ENCODE measurements at places on chromosomes 3 and 15.

DNA sequence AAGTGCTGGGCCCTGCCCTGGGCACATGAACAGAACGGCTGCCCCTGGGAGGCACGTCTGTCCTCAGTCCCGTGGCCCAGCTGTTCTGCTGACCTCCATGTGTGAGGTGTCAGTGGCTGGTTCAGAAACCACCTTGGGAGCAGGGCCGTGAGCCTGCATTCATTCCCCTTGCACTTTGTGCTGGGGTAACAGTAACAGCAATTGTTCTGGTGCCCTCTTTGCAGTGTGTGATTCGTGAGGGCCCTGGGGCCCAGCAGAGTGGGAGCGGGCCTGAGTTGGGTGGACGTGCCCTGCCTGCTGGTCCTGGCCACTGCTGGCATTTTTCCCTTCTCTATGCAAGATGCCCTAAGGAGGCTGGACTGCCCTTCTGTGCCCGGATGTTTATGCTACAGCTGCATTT, 50.4 kb upstream of the MYZAP start:
- DNase-seq = no peak

DNA sequence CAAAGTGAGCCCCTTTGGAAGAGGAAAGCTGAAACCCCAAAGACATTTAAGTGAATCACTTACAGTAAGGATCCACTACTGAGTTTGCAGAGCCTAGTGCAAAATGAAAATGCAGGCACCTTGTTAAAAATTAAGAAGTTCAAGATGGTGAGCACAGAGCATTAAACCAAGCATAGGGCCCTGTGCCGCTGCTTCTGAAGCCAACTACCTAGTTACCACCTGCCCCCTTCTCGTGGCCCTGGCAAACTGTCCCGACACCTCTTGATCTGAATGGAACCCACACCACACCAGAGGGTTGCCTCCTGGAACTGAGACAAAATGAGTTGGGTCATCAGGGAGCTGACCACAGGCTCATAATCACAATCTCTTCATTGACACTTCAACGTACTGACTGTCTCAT, 25.6 kb downstream of the LRRC2 start:
- DNase-seq = no peak

- no peak for DNase-seq
Measured at GRCh38 chr3:32951410-32951811, at the start of gene CCR4. Gene CCR4, plus strand, starts transcription at chr3:32951644. Its CDS starts 1,779 bp downstream, at chr3:32953423.

- DNase-seq = peak; percentile 97
Measured at GRCh38 chr3:39166134-39166710, 12.8 kb upstream of the CSRNP1 start.

DNA sequence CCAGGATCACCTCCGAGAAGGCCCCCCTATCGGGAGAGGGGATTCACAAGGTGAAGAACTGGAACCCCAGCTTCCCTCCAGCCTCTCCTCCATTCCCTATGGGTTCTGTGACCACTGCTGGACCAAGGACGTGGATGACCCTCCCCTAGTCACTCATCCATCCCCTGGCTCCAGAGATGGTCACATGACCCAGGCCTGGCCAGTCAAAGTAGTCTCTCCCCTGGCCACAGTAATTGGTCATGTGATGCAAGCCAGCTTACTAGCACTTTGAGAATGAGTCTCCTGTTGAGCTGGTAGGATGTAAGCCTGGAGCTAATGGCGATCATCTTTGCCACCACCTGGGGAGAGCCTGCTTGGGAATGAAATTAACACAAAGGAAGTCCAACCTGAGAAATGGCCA, 3.9 kb downstream of the CAMK1 start:
- DNase-seq = no peak

- DNase-seq = peak; percentile 96
Measured at GRCh38 chr3:55198554-55198953, 270.7 kb upstream of the LRTM1 start.

DNA sequence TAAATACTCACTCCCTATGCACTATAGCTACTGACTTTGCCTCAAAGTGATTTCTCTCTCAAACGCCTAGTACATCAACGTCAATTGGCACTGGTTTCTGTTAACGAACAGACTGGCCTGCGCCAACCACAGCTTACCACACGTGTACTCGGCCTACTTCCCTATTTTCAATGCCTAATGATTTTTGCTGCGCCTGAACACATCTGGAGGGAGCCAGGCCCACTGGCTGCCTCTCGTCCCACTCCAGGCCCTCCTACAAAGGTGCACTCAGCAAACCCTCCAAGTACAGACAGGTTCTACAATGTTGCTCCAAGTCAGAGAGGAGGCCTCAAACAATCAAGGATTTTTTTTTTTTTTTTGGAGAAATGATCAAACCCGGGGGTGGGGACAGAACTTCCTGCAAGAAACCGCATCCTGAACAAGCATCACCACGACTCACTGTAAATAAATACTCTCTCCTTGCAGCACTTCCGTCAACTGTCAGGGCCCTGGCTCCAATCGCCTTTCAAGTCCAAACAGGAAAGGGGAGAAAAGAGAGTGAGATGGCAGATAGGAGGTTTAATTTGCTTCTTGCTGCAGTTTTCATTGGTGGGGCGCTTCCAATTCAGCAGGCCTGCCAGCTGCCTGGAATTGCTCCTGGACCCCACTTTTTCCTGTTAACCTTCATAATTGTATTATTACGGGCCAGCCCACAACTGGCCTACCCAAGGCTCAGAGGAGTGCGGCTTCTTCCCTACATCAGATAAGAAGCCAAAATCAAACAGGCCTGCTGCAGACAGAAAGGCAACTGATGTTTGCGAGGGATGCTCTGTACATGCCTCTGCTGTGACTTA, 139.3 kb downstream of the FOXP1 start:
- DNase-seq = peak; percentile 72

- no peak for DNase-seq
Measured at GRCh38 chr3:47004369-47005211, 25.1 kb downstream of the NBEAL2 start.

DNA sequence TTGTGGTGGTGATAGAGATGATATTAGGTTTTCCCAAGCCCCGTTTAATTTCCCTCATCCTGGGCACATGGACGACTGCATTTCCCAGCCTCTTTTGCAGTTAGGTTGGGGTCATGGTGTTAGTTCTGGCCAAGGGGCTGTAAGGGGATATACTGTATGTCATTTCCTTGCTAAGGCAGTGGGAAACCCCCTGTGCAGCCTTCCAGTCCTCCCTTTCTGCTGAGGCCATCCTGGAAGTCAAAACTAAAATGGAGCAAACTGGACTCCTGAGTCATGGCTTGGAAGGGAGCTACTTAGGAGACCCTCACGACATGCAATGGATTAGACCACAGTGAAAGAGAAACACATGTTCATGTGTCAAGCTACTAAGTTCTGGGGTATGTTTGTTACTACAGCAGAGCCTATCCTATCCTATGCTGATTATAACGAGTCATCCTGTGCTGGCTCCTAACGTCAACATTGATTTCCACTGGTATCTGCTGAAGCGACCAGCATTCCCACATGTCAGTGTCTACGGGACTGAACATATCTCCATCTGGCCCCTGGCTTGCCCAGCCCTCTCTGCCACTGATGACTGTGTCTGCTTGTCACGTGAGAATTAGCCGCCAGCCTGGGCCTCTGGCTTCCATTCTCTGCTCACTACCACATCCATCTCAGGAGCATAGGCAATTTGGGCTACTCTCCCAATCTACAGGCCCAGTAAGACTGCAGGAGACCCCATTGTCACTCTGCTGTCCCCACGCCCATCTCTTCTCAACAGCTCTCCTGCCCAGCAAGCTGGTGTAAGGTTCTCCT, 85.6 kb upstream of the MEF2A start:
- no peak for DNase-seq

GRCh38 chr3:54964081-54964480, 36.2 kb upstream of the LRTM1 start:
- DNase-seq = no peak

- DNase-seq = peak; percentile 24
Measured at GRCh38 chr3:9028134-9028533, 64.9 kb upstream of the RAD18 start.

DNA sequence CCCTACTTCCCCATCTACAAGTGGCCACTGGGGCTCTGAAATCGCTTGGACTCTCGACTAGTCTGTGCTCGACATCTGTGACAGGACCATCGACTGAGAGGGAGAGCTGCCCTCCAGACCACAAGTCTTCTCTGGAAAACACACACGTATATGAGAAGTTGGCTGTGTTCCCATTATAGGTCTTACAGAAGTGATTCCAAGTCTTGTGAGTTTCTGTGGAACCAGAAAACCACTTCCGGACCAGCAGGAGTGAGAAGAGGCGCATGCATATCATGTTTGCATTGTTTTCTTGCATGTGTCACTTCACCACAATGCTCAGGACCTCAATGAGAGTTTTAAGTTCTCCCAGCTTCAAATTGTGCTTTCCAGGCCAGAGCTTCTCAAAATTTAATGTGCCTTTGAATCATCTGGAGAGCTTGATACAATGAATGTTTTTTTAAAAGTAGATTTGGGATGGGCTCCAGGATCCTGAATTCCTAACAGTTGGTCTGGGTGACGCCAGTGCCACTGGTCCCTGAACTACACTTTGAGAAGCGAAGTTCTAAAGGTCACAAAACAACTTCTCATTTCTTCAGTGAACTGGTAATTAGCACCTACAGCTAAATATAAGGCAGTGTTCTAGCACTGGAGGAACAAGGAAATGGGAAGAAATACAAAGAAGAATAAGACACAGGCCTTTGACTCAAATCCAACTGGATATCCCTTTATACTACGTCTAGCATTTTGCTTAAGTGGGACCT, 15.7 kb downstream of the LIPC start:
- DNase-seq = peak; percentile 86

DNA sequence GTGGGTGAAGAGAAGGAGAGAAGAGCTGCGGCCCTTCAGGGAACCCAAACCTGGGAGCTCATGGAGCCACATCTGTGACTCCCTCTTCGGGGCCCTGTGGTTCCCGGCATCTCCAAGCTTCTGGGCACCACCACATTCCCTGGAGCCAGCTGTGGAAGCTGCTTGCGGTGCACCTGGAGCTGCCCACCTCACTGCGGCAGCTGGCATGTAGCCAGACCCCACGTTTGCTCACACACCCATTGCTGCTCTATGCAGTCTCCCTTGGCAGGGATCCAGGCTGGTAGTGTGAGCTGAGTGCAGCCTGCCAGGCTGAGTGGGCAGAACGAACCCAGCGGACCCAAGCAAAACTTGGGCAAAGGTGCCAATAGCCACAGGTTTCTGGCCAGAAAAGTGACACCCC, 16.8 kb upstream of the PLA2G4E start:
- DNase-seq = no peak

- DNase-seq = no peak
Measured at GRCh38 chr3:122074621-122075265, 19.6 kb downstream of the CD86 start.

- DNase-seq = no peak
Measured at GRCh38 chr3:48208076-48208475, 15.2 kb upstream of the CAMP start.

- DNase-seq = no peak
Measured at GRCh38 chr3:110593749-110594148, 477.9 kb upstream of the NECTIN3 start.

DNA sequence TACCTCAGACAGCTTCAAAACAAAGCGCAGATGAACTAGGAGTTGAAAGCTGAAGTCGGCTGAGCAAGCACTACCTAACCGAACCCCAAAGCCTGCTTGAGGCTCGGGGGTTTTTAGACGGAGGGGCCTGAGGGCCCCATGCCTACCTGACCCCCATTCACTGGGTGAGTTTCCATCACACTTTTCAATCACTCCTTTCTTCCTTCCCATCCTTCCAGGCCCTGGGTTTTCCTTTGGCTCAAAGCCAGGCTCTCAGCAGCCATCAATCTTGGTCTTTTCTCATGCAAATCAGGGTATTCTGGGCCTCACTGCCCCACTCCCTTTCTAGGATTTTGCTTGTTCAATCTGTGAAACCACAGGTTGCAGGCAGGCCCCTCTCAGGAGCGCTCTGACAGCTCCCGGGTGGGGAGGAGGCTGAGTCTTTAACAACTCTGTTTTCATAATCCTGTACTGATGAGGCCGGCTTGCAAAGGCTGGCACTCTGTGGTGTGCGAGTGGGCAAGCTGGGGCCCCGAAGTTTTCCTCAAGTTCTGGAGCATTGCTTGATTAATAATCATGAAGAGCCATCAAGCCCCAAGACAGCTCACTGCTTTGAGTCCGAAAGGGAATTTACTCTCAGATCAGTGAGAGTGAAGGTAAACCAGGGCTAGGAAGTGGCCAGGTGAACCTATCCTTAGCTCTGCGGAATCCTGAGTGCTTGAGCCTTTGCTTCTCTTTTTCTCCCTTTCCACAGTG, 97.6 kb downstream of the FRMD4B start:
- no peak for DNase-seq

GRCh38 chr3:79178471-79179180, 589.2 kb downstream of the ROBO1 start:
- DNase-seq = no peak

DNA sequence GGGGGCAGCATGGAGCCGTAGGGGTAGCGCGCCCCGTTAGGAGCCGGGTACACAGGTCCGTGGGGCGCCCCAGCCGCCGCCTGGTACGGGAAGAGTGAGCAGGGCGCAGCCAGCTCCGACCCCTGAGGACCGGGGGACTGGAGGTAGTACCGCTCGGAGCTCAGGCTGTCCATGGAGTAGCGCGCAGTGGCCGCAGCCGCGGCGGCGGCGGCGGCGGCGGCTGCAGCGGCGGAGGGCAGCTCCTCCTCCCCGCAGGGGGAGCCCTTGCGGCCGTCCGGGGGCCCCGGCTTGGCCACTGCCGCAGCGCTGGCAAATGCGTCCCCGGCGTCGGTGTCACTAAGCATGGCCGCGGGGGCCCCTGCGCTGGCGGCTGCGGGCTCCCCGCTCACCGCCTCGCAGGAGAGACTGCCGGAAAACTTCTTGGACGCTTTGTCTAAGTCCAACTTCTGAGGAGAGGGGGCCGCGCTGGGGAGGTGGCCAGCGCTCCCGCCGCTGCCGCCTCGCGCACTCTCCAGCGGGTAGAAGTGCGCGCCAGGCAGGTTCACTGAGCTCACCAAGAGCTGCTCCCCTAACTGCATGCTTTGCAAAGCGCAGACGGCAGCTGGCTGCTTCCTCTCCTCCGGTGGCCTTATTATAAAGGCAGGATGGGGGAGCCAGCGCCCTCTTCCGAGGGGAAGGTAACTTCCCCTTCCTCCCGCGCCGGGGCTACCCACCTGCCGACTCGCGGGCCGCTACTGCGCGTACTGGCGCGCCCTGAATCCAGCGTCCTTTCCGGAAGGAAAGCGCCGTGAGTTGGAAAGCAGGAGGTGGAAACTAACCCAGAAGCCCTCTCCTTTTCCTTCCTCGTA, at the start of gene EOMES:
EOMES (minus strand) TSS at position 607 of the 848 bp plus-strand sequence; CDS start at position 578, 29 bp downstream.
- peak; percentile 61 for DNase-seq

- DNase-seq = peak; percentile 56
Measured at GRCh38 chr3:51637941-51638471, 33.0 kb upstream of the TEX264 start.

DNA sequence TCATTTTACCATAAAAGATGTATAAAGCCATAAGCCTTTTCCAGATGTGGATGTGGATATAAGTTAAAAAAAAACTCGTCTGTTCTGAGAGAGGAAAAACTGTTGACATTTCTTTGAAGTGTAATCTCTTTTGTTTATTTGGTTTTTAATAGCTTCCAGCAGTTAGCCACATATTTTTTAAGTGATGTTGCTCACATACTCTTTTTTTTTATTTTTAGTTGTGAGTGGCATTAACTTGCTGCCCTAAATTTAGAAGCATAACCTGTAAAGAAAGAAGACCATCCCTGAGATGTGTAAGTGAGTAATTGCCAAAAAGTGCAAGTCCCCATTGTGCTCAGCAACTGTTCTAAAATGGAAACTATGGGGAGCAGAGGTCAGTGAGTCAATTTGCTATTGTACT, 415.9 kb upstream of the MDFIC2 start:
- peak; percentile 30 for DNase-seq

GRCh38 chr3:40524222-40524567, 565 bp upstream of the ZNF621 start:
- DNase-seq = no peak
